Renal cortex interstitium (tissue), 15 donors: ENCODE measurements at places on chromosomes 3 and 15. TPM values are rescaled to one million over a fixed set of nuclear protein-coding genes. Genes with fewer than 3 reads are reported as not detected.

GRCh38 chr3:113844622-113845222 lies 6.1 kb downstream of the GRAMD1C start:
- peak; percentile 20 for DNase-seq

DNA sequence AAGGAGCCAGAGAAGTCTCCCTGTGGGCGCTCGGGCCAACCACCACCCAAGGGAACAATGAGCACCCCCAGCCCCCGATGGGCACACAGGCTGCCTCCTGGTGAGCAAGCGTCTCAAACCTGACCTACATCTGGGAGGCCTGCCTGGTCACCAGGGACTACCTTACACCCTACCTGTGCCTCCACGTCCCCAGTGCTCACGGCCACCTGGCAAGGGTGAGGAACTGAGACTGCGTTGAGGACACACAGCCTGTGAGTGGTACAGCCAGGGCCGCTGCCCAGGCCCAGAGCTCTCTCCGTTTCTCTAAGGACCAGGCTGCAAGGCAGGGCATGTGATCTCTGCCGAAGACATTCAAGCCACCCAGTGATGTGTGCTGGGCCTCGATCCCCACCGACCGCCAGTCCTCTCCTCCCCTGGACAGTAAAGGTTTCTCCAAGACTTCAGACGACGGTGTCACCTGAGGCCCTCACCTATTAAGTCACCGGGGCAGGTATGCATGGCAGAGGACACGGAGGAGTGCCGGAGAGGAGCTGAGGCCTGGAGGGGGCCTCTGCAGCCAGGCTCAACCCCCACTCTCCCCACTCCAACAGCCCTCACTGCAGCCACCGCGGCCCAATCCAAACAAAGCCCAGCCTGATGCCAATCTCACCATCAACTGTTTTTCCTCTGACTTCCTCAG lies 2.8 kb downstream of the GOLGA8A start:
- DNase-seq = no peak

SLC24A5 gene
- 0.64 TPM for polyA plus RNA-seq

- DNase-seq = no peak
Observed at GRCh38 chr15:65937054-65937453, 67.8 kb downstream of the RAB11A start.

GRCh38 chr15:33132722-33133345 lies 61.7 kb downstream of the FMN1 start:
- DNase-seq = peak; percentile 62

C2CD4A gene
- 0.34 TPM for polyA plus RNA-seq

GRCh38 chr3:156036258-156037053 lies 83.9 kb upstream of the KCNAB1 start:
- no peak for DNase-seq

MORC1 gene
- 0.59 TPM for polyA plus RNA-seq

CD80 gene
- 0.17 TPM for polyA plus RNA-seq

DNA sequence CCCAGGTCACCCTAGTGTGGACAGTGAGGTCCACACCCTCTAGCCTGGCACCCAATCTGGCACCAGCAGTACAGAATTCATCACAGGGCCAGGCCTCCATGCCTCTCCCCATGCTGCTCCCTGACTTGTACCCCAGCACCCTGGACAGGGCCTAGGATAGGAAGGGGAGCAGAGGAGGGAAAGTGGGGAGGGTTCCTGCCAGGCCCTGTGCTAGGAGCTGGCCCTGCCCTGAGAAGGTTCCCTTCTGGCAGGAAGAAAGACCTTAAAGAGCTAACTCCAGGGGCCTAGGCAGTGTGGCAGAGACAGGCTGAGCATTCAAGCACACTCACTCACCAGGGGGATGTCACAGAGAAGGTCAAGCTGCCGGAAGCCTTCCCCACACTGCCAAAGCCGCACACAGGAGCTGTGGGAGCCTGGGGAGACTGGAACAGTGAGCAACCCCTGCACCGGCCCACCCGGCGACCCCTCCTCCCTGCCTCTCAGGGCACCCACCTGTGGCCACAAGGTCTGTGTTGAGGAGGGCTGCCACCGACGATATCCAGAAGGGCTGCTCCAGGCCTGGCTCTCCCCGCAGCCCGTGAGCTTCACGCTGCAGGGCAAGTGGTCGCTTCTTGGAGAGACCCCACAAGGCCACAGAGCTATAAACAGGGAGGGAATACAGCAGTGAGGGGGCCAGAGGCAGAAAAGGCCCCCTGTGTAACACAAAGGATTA lies 7.4 kb downstream of the RRP9 start:
- no peak for DNase-seq

GOLGA8R gene
- 4.6 TPM for polyA plus RNA-seq

GRCh38 chr3:133820889-133821675 lies 15.5 kb downstream of the SRPRB start:
- DNase-seq = no peak

DNA sequence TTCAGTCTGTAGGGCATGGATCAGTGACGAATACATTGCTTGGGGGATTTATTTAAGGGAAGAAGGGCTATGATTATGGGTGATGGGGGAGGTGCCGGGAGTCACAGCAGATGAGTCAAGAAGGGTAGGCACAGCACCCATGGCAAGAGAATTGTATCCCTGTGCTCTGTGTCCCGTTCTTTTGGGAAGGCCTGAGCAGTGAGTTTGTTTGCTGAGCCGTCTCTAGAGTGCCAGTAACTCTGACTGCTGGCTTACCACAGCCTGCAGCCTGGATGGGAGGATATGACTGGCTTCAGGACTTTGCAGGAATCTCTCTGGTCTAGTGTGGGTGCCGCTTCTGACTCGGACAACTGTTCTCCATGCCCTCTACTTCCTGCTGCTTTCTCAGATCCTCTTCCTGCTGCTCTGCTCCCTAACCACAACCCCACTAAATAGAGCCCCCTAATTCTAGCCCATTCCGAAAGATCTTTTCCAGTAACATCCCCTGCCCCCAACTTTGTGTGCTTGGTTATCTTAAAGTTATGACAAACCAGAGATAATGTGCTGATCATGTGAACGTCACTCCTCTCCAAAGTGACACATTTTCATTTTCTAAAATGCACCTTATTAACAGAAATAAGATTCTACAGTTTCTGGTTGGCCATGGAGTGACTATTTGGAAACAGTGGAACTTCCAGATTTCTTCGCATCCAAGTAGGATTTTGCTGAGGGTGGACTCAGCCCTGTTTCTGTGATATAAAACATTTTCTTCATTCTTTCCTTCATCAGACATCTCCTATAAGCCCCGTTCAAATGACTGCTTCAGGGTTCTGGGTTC lies 239.0 kb downstream of the SLCO3A1 start:
- no peak for DNase-seq

SCAMP5 gene
- polyA plus RNA-seq = 21.7 TPM

DNA sequence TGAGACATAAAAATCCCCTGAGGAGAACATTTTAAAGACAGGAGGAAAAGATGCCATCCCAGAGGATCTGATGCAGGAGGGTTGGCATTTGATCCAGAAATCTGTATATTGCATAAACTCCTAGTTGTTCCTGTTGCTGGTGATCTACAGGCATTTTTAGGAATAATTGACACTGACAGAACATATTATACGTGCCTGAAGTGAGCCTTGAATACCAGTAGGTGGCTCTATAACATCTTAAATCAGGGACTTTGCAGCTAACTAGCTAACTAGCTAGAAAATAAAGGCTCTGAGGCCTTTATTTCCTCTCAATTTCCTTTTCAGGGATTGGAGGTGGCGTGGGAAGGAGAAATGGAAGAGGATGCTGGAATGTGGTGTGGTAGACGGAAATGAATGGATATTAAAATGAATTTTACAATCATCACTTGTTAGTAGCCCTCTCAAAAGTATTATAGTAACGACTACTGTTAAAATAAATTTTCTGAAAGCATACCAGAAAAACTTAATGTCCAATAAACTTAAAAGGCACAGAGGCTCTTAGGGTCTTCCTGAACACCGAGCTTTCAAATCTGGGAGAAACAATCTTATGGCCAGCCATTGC lies 73.8 kb upstream of the ZBED2 start:
- DNase-seq = peak; percentile 24

VWA5B2 gene
- polyA plus RNA-seq = 2.7 TPM

DNA sequence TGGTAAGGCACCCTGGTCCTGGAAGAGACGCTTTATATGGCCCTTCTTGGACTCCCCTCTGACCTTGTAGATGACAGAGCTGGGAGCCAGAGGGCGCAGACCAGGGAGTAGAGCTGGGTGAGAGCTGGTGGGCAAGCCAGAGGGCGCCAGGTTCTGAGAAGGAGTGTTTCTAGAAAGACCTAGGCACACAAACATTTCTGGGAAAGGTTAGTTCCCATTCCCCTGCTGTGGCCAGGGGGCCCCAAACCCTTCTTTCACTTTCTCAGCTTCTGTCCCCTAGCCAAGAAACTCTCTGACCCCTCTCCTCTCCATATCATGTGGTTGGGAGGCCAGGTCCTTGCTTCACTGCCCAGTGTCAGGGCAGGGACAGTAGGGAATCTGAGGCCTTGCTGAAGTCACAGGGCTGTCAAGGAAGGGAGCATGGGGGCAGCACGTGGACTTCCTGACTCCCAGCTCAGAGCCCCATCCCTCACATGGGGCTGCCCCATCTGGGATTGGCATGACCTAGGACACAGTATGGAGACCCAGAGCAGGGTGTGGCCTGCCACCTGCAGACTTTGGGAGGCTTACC lies 3.6 kb downstream of the HEMK1 start:
- DNase-seq = no peak

GRCh38 chr3:138732456-138732855 lies 102.3 kb downstream of the PIK3CB start:
- DNase-seq = no peak

DNA sequence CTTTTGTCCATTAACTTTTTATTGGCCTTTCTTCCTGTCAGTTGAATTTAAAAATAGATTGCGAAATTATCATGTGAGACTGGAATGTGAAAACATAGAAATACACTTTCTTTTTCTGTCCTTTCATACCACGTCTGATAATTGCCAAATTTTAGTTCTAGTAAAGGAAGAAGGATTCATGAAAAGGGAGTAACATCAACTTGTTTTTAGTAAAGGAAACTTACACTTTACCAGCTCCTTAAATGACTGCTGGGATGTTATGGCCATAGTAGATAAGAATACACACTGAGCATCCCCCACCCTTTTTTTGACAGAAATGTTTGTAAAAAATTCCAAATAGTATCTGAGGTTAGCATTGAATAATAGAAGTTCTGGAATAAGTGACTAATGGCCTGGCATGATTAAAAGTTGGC lies 137.9 kb downstream of the NEO1 start:
- no peak for DNase-seq

KLF15 gene
- 15.4 TPM for polyA plus RNA-seq

DNA sequence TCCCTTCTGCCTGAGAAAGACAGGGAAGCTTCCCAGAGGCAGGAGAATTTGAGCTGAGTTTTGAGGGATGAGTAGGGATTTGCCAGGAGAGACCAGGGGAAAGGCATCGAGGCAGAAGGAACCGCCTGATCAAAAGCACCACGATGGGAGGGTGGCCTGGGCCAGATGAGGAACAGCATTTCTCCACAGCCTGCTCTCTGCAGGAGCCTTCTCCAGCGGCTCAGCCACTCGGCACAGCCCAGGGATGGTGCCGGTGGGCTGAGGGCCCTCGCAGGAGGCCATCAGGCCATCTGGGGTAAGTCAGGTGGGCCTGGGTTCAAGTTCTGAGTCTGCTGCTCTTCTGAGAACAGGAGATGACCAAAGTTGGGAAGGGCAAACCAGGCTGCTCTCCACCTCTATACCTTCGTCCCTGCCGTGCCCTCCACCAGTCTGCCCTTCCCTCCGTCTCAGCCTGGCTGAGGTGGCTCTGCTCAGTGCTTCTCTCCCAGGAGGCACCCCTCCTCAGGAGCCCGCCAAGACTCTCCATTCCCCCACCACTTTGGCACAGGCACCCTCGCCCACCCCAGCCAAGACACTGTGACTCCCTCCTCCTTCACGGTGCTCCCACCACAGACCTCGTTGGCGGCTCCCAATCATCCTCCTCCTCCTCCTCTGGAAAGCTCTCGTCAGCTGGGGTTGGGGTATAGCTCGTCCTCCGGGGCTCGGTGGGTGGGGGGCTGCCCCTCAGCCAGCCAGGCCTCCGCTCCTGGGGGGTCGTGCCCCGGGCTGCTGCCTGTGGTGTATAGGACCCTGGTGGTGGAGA lies 34.9 kb downstream of the GRIP2 start:
- no peak for DNase-seq

GABRA5 gene
- 0.17 TPM for polyA plus RNA-seq

THPO gene
- 1.8 TPM for polyA plus RNA-seq

CLN6 gene
- 39.2 TPM for polyA plus RNA-seq

DNA sequence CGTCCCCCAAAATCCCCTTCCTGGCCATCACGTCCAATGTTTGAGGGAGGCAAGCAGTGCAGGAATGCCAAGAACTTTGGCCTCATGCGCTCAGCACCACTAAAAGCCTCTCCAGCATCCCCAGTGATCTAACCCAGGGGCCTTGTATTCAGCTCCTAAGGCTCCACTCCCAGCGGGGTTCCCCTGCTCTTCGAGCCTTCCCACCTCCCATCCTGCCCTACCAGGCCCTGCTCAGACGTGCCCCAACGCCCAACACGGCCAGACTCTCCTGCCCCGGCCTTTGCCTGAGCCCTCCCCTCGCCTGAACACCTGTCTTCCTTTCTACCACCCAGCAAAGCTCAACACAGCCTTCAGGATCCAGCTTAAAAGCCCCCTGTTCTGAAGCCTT lies 30.5 kb downstream of the PLXND1 start:
- no peak for DNase-seq

DNA sequence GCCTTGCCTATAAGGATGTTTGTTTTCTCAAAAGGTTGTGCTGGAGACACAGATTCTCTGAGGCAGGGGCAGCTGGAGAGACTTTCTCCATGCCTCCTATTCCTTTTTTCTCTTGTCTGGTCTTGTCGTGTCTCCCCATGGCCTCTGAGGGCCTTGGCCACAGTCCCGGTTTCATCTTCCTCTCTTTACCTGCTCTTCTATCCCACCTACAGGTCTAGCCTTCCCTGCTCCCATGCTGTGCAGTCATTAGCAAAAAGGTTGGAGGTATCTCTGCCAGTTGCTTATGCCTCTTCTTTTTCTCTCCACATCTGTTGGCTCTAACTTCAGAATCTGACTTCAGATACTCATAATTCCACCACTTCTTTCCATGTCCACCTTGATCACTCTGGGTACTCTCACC lies 191.1 kb downstream of the IL20RB start:
- DNase-seq = no peak

GRCh38 chr3:12515631-12516030 lies 29.7 kb downstream of the MKRN2OS start:
- DNase-seq = no peak

DNA sequence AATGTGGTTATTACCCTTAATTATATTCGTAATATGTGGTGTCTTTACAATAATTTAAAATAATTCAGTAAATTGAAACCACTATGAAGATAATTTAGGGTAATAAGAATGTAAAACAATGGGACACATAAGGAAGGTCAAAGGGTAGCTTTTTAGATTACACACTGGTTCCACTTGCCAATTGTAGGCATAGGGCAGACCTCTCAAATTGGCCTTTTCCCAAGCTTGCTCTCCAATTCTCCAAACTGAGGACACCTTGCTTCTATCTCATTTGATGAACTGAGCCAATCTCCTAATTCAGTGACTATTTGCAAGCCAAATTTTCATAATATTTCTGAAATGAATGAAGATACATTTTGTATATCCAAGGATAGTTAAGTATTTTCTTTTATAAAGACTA lies 151.4 kb downstream of the ARPP21 start:
- no peak for DNase-seq

SH3BP5 gene
- 58.1 TPM for polyA plus RNA-seq
